ENCODE measurements at places on chromosomes 3 and 15.

DNA sequence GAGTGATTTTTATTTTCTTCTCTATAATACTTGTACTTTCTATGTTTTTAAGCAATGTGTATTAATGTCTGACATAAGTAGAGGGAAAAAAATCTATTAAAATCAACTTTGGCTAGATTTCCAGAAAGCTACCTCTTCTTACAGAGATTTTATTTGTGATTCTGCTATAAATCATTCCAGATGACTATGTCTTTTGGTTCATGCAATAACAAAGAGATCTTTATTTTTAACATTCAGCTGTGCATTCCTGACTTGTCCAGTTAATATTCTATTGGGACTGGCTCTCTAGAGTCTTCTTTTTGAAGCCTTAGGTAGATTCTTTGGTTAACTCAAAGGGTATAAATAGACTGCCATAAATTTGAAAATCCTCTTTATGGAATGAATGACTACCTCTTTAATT, 74.3 kb upstream of the ARPP21 start:
- DNase-seq, result no peak

GRCh38 chr3:158369279-158369678, 201.7 kb upstream of the MLF1 start:
- no peak for DNase-seq

DNA sequence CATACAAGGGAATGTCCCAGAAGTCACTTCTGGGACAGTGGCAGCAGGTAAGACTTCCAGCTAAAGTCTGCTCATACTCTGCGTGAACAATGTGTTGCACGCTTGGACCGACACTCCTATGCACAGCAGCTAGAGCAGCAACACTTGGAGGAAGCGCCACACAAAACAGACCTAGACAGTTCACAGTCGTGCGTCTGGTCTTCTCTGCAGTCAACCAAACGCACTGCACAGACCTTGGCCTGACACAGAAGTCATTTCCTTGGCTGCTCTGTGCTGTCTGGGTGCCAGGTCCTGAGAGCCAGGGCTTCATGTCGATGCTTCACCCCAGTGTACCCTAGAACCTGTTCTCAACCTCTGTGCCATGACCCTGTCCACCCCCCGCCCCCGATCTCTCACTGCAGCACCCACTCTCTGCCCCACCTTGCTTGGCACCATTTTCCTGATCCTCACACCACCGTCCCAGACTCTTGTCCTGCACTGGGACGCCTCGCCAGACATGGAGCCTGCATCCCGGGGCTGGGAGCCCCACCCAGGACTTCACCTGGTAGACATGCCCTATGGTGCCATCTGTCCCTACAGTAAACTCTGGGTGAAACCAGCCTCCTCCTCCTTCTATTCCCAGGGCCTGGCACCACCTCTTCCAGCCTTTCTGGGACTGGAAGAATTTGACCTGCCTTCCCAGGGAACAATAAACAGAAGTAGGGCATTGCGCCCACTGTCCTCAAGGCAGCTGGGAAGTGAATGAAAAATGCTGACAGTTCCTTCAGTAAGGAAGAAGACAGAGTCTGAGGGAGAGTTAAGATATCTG, 3.1 kb downstream of the ATP10A start:
- DNase-seq, result no peak

GRCh38 chr15:28022181-28022580, 76.9 kb downstream of the OCA2 start:
- DNase-seq, result no peak

GRCh38 chr3:87088430-87088992, 97.6 kb upstream of the VGLL3 start:
- no peak for DNase-seq

DNA sequence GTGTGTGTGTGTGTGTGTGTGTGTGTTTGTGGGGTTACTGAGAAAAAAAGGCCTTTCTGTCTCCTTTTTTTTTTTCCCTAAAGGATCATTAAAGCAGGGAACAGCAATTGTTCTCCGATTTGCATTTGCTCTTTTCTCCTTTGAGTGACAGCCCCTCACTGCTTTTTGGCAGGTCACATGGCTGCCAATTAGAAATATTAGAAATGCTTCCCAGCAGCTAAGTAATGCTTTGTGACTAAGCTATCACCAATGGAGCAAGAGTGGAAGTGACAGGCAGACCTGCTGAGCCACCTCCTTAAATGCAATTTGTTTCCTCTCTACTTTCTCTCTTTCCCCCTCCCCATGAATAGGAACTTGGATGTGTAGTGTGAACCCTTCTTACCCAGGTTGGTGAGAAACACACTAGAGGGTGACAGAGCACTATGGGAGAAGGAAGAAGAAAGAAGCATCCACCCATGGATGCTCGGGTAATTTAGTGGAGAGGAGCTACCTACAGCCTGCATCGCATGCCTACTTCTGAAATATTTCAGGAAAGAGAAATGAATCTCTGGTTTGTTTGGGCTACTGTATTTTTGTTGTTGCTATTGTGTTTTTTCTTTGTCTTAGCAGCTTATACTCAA, 165.2 kb upstream of the PDZRN3 start:
- no peak for DNase-seq

DNA sequence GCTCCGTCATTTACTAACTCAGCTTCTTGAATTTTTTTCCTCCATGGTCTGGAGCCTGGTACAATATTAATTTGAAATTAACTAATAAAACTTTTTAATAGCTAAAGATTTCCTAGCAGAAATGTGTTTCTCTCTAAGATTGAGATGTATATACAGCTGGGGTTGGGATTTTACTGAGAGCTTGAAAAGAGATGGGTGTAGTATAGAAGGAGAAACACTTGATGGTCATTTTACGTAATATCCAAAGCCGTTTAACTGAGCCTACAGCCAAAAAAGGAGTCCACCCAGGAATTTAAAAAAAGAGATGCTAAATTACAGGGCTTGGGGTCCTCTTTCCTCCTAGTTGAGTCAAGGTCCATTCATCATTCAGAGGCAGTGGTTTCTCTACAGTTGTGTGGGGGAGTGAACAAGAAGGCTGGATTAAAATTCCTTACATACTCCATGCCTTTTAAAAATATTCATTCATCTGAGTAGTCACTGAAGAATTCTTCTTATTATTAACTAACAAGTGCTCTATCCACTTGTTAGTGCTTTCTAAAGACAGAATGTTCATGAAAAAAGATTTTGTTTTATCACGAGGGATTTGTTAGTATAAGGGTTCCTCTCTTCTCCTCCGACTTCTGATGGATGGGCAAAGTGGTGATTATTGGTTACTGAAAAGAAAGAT, 255.3 kb upstream of the IL12A start:
- peak; percentile 49 for DNase-seq

DNA sequence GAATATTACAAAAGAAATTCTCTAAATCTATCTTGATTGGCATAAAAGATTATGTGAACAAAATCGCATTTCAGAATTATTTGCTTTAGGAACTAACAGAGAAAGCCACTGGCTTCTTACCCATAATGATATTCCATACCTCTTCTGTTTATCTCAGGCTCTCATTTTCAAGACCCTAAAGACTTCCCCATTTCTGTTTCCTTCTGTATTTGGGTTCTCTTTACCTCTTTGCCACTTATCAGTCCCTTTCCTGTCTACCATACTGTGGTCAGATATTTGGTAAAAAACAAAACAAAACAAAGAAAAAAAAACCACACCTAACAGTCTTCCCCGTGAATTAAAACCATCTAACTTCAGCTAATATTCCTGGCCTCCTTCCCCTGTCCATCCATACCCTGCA, 108.5 kb downstream of the LRRC28 start:
- DNase-seq, result no peak

DNA sequence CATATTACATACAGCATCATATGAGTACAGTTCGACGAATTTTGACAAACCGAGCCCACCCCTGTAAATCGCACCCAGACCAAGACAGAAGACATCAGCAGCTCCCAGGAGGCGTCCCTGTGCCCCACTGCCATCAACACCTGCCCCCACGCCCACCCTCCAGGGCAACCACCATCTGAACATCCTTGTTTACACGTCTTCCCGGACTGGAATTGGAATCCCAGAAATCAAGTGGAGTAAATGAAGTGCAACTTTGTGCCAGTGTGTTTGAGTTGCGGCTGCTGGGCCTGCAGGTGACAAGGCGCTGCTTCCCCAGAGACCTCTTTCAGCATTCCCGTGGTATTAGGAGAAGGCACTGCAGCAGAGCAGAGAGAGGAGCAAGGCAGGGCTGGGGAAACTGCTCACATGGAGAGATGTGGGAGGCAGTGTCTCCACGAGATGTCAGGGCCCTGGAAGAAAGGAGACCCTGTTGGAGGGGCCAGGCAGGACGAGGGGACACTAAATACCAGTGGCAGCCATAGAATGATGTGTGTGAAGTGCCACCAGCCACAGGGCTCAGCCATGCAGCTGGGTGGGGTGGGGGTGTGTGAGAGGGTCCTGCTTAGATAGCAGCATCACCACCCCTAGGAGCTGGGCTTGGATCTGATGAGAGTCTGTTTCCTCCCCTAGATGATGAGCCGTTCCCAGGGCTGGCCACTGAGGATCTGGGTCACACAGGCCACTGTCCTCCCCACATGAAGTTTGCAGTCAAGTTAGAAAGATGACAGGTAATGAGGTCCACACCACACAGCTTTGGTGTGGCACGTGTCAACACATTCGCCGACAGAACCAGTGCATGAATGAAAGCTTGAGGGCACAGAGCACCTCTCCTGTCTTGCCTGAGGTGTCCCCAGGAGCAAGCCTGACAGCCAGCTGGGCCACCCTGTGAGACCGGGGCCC, 33.4 kb upstream of the PCSK6 start:
- no peak for DNase-seq

- no peak for DNase-seq
Measured at GRCh38 chr15:38085114-38085513, 150.7 kb downstream of the TMCO5A start.

GRCh38 chr15:72866866-72867616, 83.5 kb upstream of the ADPGK start:
- no peak for DNase-seq

DNA sequence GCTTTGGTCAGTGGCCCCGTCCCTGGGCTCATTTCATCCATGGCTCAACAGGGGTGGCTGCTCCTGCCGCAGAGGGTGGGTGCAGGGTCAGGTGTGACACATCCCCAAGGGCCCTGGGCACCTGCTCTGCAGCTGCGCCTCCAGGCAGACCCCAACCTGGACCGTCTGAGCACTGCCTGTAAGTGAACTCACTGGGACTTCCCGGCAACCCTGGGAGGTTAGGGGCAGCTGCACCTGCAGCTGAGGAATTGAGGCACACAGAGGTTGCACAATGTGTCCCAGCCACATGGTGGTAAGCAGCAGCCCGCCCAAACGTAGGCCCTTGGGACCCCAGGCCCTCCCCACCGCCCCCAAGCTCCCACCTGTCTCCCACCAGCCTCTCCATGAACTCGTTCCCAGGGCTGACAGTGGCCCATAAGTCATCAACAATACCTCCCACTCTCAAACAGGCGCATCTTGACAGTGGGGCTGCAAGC, 55.1 kb downstream of the PLXNA1 start:
- no peak for DNase-seq

DNA sequence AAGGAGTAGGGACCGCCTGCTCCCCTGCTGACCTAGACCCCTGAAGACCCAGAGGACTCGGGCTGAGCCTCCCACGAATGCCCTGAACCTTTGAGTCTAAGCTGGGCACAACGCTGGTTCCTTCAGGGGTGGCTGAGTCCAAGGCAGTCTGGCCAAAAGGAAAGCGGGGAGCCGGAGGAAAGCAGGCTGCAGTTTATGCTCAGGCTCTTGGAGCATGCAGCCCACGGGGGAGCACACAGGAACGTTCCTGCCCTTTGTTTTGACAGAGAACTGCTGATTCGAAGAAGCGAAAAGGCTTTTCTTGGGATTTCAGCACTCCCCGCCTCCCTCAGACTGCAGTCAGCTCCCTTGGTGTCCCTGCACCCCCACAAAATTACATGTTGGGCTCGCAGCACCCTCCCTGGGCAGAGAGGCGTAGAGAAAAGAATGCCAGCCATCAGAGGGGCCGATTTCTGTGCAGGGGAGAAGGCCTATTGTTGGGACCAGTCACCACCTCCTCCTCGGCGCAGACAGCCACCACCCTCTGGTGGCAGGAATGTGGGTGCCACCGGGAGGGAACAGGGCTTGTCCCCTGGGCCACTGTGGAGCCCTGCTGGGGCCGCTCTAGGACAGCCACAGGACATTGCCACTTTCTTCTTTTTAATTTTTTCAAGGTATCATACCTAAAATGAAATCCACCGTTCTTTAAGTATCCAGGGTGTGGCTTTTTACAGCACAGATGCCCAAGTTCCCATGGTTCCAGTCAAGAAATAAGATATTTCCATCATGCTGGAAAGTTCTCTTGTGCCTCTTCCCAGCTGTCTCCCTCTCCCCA, 72.2 kb downstream of the SMAD6 start:
- no peak for DNase-seq

DNA sequence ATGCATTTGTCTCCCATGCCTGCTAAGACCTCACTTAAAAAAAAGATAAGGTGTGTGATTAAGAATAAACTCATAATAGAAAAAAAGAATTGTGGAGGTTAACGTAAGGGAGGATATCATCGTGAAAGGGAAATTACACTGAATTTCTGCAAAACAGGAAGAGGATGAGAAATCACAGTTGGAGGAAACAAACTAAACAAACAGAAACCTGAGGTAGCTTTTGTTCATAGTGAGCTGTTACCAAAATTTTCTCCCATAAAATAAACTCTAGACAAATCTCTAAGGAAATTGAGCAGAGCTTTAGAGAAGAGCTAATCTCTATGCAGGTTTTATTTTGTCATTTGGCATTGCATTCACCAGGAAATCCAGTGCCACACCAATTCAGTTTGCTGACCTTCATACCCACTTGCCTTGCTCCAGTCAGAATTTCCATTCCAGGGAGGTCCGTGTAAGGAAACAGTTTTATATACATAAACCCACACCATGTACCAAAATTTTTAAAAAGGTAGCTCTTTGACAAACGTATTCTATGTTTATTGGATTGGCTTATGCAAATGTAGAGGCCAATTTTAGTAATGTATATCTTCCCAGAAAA, 231.2 kb downstream of the MBNL1 start:
- DNase-seq, result no peak

DNA sequence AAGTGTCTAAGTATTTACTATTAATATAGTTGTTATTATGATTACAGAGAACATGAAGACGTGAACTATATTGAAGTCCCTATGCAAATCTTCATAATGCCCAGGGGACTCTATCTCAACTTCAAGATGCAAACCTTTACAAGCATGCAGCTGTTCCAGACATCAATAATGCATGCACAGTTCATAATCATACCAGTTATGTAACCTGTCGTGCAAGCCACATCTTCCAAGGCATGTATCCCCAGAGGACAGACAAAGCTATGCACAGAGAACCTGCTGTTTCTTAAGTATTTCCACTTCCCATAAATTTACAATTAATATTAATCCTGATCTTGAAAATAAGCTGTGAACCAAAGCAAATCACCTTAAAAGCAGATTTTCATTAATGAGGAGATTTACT, 534.1 kb downstream of the TUSC7 start:
- no peak for DNase-seq

GRCh38 chr3:44805960-44806359, 44.4 kb downstream of the KIF15 start:
- no peak for DNase-seq

DNA sequence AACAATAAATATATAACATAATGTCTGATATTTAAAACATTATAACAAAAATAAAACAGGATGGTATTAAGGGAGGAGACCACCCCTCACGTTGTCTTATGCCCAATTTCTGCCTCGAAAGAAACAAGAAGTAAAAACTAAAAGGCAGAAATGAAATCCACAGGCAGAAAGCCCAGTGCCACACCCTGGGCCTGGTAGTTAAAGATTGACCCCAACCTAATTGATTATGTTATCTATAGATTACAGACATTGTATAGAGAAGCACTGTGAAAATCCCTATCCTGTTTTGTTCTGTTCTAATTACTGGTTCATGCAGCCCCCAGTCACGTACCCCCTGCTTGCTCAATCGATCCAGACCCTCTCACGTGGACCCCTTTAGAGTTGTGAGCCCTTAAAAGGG, 22.3 kb upstream of the ACP3 start:
- no peak for DNase-seq

Measured in skeletal muscle cell (primary cell).